Forelimb muscle (tissue), 1 donor: ENCODE measurements at places on chromosomes 12 and 14. TPM values are rescaled to one million over a fixed set of nuclear protein-coding genes. Genes with fewer than 3 reads are reported as not detected.

GRCh38 chr14:102241147-102241546 lies 63.8 kb downstream of the MOK start:
- no peak for DNase-seq

DNA sequence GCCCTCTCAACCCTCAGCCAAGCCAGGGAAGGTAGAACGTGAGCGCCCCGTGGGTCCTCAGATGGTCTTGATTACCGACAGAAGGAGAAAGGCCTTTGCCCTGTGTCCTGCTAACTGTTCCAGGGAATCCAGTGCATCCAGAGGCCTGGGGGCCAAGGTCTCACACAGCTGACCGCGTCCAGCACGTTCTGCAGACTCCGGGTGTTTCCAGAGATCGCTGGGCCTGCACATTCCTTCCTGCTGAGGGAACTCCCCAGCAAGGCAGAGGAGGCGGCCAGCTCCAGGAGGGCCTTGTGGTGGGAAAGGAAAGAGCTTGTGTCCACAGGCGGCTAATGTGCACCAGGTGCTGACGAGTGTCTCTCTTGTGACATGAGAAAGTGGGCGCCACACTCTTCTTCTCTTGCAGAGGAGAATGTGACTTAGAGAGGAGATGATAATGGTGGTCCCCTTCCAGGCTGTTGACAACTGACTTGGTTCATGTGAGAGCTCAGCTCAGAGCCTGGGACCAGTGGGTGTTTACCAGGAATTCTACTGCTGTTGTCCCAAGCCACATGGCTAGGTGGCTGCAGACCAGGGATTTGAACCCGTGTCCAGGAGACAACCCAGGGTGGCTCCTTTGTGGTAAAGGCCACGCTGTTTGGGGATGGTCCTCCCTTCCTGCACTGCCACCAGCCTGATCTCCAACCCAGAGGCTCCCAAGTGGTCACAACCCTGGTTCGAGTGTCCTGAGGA lies 46.8 kb upstream of the DLK1 start:
- DNase-seq, result peak; percentile 86

DNA sequence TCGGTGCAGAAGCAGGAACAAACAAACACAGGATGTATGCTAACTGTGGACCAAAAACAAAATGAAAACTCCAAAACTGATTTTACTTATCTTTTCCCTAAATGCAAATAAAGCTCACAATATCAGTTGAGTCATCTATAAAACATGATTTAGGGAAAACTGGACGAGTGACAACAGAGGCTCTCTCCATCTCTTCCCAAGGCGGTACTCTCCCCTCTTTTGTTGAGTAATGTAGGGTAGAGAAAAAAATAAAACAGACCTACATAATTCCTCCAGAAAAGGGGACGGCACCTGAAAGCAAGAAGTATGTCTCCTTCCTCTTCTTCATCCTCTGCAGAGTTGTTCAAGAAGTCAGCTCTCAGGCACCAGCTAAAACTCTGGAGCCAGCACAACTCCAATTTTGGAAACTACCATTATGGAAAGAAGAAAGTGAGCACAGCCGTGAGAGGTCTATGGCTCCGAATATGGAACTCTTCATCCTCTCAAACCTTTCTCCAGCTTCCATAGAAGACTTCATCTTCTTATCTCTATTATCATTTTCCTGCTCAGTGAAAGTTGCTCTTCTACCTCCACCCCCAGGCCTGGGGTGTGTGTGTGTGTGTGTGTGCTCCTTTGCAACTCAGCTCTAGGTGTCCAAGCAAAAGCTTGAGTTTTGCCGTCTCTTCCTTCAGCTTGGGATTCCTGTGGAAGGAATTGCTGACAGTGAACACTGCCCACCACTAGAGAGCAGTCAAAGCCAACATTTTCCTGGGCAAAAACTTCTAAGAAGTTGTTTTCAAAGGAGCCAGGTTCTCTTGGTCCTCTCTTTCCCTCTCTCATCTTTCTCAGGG lies 155.4 kb downstream of the DIO2 start:
- peak; percentile 19 for DNase-seq

- DNase-seq, result no peak
Observed at GRCh38 chr12:49882248-49882850, 21.4 kb downstream of the FAIM2 start.

DNA sequence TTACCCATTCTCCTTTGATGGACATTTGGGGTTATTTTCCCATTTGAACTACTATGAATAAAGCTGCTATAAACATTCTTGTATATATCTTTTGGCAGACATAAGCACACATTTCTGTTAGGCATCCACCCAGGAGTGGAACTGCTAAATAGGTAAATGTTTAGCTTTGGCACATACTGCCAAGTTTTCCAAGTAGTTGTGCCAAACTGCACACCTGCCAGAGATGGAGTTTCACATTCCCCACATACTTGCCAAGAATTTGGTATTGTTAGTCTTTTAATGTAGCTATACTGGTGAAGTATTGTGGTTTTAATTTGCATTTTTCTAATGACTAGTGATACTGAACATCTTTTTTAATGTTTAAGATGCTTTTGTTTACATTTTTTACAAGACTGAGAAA lies 201.0 kb downstream of the GXYLT1 start:
- DNase-seq, result no peak

GRCh38 chr12:65501935-65502334 lies 223.5 kb downstream of the MSRB3 start:
- DNase-seq, result no peak

DNA sequence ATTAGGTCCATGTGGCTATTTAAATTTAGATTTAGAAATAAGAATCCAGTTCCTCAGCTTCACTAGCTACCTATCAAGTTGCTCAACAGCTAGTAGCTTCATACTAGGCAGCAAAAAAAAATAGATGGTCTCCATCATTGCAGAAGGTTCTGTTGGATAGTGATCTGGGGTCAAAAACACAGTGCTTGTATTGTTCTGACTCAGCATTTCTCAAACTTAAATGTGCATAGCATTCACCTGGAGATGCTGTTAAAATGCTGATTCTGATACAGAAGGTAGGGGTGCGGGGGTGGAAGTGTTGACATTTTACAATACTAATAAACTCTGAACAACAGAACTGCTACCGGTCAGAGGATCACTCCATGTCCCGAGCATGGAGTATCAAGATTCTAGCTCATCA lies 51.3 kb downstream of the PRICKLE1 start:
- DNase-seq, result no peak

DNA sequence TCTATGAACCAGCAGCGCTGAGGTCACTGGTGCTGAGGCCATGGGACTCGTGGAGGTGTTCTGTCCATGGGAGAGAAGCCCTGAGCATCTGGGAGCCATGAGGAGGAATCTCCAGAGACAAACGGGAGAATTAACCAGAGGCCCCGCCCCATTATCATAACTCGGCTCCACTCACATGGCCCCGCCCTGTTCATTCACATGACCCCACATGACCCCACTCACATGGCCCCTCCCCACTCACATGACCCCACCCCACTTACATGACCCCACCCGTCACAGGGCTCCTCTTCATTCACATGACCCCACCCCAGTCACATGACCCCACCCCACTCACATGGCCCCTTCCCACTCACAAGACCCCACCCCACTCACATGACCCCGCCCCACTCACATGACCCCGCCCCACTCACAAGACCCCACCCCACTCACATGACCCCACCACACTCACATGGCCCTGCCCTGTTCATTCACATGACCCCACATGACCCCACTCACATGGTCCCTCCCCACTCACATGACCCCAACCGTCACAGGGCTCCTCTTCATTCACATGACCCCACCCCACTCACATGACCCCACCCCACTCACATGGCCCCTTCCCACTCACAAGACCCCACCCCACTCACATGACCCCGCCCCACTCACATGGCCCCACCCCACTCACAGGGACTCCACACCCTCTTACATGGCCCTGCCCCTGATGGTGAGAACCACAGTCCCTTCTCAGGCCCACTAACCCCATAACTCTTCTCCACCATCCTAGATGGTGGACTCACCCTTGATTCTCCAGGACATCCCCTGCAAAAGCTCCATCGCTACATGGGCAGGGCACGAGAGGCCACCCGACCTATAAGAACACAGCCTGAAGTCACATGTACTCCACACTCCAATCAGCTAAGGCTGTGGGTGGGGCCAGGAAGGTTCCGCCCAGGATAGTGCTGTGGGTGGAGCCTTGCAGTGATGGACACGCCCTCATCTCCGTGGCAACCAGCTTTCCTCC lies 151.1 kb upstream of the SFSWAP start:
- no peak for DNase-seq

DNA sequence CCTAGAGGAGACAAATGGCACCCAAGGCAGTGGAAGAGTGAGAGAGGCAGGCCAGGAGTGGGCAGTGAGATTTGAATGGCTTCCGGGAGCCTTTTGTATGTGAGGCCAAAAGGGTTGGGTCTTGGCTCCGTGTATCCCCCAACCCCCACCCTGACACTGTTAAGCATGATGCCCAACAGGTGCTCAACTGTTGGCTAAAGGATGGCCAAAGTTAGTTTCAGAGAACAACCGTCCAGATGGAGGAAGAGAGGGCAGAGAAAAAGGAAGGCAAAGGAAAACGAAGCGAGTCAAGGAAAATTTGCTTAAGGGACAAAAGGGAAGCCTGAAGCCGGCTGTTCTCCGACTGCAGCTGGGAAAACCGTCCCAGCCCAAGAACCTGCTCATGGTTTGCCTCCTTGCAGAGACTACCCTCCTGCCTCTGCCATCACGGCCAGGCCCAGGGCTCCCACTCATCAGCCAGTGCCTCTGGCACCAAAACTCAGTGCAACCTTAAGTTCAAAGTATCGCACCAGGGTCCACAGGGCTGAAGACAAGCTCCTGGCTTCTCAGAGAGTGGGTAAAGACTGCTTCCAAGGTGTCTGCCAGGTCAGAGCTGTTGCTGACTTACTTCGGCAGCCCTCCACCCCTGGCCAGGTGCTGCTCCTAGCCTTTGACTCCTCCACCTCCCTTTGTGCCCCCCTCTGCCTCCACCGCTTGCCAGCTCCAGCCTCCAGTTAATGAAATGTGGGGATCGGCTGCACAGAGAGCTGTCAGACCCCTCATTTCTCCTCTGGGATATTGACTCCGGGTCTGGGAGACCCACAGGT lies 4.2 kb upstream of the C1QL4 start:
- no peak for DNase-seq

DNA sequence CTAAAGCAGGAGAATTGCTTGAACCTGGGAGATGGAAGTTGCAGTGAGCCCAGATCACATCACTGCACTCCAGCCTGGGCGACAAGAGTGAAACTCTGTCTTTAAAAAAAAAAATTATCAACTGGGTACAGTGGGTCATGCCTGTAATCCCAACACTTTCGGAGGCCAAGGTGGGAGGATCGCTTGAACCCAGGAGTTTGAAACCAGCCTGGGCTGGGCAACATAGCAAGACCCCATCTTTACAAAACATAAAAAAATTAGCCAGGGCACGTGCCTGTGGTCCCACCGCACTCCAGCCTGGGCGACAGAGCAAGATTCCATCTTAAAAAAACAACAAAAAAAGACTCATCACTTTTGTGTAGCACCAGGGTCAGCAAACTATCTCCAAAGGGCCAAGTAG lies 7.1 kb upstream of the NANOG start:
- no peak for DNase-seq

- peak; percentile 87 for DNase-seq
Observed at GRCh38 chr12:12505544-12506495, 56.8 kb downstream of the DUSP16 start.

- no peak for DNase-seq
Observed at GRCh38 chr14:80847070-80847469, 94.5 kb downstream of the CEP128 start.

DNA sequence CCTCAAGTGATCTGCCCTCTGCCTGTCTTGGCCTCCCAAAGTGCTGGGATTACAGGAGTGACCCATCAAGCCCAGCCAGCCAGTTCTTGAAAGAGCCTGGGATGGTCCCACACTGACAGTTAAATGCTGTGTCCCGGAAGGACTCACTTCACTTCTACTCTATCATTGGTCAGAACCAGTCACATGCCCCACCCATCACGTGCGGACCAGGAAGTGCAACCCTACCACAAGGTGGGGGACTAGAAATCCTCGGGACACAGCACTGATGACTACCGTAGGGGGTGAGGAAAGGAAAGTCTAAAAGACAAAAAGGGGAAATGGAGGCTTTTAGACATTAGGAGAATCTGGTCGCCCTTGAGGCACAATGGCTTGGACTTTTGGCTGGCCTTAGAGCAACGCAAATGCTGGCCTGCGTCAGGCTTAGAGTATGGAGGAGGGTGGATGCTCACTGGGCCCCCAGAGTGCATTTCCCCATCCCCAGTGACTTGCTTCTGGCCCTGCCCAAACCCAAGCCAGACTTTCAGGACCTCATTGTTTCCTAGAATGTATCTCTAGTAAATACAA lies 207.7 kb downstream of the TTC8 start:
- no peak for DNase-seq

GRCh38 chr12:29429999-29430715 lies 49.2 kb upstream of the ERGIC2 start:
- DNase-seq, result no peak

DNA sequence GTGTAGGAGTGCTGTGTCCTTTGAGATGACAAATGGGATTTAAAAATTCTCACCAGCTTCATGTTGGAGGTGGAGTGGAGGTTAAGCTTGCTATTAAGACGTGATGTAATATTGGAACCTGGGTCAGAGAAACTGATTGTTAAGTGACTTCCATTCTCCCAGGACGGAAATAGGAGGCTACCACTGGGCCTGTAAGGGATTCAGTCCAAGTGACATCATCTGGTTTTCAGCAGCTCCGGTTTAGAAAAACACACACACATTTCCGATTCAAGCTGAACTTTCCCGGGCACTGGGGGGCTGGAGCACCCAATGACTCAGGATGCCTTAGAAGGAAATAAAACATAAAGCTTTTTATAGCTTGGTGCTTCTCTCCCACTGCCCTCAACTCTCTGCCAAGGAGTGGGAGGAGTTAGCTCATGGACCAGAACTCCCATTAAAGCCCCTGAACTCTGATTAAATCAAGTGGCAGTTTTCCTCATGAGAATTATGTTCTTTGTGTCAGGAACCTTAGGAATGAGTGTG lies 12.4 kb downstream of the CALM1 start:
- peak; percentile 71 for DNase-seq

GRCh38 chr14:95663226-95663797 lies 22.9 kb upstream of the TCL1B start:
- no peak for DNase-seq

SYCP3 gene
- 0.46 TPM for polyA plus RNA-seq

NOXRED1 gene
- polyA plus RNA-seq, result 0.32 TPM

TPH2 gene
- not detected for polyA plus RNA-seq

KRR1 gene
- 54.4 TPM for polyA plus RNA-seq

PAH gene
- not detected for polyA plus RNA-seq

ATN1 gene
- 70.4 TPM for polyA plus RNA-seq
